Suprapubic skin (tissue), 4 donors: ENCODE measurements at places on chromosomes 4 and X.

- no peak for DNase-seq
- no peaks in the 10 kb centered on the region for H3K36me3 ChIP-seq
- no peak overlapping the region for H3K4me3 ChIP-seq
- no peak overlapping the region for H3K27ac ChIP-seq
- peaks cover 2% of the 10 kb centered on the region for H3K4me1 ChIP-seq
These were observed 52.2 kb downstream of the ANK2 start for GRCh38 chr4:113101669-113102068.

GRCh38 chr4:78707793-78708192 lies 68.4 kb upstream of the BMP2K start:
- H3K4me1 ChIP-seq, result peaks cover 15% of the 10 kb centered on the region
- H3K27me3 ChIP-seq, result no peaks in the 10 kb centered on the region
- no peak overlapping the region for H3K27ac ChIP-seq
- no peaks in the 10 kb centered on the region for H3K36me3 ChIP-seq

GRCh38 chr4:57102050-57102624 lies 8.0 kb downstream of the IGFBP7 start:
- no peak for DNase-seq
- no peaks in the 10 kb centered on the region for H3K36me3 ChIP-seq
- H3K27me3 ChIP-seq, result no peaks in the 10 kb centered on the region

DNA sequence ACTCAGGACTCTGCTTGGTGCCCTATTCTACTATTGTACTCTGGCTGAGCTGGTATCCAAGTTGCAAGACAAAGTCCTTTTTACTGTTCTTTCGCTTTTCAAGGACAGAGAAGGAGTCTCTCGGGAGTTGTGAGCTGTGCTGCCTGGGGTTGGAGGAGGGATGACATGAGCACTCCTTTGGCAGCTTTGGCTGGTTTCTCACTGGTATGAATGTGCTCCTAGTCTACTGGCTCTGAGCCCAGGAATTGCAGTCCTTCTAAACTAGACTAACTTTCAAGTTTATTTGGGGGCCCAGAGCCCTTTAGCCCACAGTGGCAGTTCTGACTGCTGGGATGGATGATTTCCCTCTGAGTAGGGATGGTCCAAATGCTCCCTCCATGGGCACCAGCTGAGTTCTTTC lies 997.1 kb downstream of the RAB28 start:
- no peak overlapping the region for H3K4me3 ChIP-seq
- no peaks in the 10 kb centered on the region for H3K4me1 ChIP-seq
- no peaks in the 10 kb centered on the region for H3K36me3 ChIP-seq
- no peak overlapping the region for H3K27ac ChIP-seq
- DNase-seq, result no peak

GRCh38 chr4:4339504-4340085 lies 47.3 kb upstream of the NSG1 start:
- no peak for DNase-seq
- H3K27me3 ChIP-seq, result peaks cover 3% of the 10 kb centered on the region
- H3K4me1 ChIP-seq, result no peaks in the 10 kb centered on the region
- no peaks in the 10 kb centered on the region for H3K36me3 ChIP-seq

- no peak overlapping the region for H3K27ac ChIP-seq
- H3K27me3 ChIP-seq, result no peaks in the 10 kb centered on the region
- no peak for DNase-seq
- H3K36me3 ChIP-seq, result no peaks in the 10 kb centered on the region
- H3K4me3 ChIP-seq, result no peak overlapping the region
These were observed 166.5 kb downstream of the PJA1 start for GRCh38 chrX:68998716-68999115.
